AG08395 (cell line): ENCODE measurements at places on chromosomes 7 and 10.

- no peak for DNase-seq
These were observed 101.3 kb upstream of the SKAP2 start for GRCh38 chr7:26965724-26966123.

DNA sequence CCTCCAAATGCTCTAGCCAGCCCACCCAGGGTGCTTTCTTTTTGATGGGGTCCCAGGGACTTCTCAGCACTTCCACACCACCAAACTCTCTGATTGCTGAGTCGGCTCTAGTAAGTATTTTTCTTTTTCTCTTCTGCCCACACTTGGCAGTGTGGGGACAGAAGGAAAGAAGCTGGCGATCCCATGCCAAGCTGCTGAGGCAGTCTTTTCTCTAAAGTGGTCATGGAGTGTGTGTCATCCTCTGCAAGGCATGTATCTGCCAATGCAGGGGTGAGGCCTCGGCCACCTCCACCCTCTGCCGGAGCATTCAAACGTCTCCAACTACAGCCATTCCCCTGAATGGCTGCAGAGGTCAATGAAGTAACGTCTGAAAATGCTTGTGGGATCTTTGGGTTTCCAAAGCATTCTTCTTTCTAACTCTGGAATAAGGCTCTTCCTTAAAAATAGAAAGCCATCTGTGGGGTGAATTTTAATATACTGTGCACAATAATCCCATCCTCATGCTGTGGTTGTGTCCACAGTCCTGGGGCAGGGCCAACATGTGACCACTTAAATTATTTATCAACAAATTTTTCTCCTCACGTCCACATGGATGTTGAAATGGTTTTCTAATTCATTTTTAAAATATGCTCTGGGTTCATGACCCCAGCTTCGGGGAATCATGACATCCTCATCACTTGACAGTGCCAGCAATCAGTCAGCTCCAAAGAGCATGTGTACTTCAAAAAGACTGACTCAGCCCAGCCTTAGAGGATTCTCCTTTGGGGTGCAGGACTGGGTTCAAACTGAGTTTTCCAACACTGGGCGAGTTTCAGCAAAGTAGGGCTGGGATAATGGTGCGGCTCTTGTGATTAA lies 171.3 kb upstream of the ITGB1 start:
- peak; percentile 96 for DNase-seq

DNA sequence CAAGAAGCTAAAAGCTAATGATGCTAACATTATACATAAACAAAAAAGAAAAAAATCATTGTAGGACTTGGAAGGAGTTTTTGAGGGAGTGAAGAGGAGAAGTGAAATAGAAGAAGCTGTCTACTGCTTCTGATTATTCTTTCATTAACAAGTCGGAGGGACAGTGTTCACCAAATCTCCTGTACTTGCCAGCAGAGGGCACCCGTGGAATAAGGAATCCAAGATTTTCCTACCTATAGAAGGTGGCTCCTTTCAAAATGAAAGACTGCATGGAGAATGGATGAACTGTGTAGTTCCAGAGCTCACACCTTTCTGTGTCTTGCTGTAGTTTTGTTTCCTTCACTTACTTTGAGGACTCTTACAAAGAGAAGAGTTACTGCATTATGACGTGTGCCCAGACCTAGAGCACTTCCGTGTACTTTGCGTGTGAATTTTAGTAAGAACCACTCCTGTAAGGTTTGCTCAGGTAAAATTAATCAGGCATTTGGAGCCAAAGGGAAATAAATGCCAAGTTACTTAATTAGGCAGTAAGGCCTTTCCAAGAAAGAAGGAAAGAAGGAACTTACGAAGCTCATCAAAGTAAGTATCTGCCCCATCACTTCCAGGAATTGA lies 145.1 kb downstream of the SEMA3D start:
- peak; percentile 47 for DNase-seq

DNA sequence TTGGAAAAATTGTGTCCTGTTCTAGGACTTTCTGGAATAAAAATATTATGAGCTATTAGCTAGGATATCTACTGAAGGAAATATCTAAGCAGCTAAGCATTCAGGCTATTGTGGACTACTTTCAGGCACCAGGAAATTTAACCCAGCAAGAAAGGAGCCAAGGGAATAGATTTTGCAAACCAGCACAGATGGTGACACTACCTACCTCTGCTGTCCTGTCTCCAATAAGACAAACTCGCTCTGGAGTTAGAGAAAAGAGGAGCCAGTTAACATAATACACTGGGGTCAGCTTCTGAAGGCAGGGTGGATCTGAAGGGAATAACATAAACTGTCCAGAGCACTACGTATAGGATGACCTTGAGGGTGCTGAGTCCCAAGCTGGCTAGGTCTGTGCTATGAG lies 223.7 kb upstream of the PRSS58 start:
- peak; percentile 20 for DNase-seq

DNA sequence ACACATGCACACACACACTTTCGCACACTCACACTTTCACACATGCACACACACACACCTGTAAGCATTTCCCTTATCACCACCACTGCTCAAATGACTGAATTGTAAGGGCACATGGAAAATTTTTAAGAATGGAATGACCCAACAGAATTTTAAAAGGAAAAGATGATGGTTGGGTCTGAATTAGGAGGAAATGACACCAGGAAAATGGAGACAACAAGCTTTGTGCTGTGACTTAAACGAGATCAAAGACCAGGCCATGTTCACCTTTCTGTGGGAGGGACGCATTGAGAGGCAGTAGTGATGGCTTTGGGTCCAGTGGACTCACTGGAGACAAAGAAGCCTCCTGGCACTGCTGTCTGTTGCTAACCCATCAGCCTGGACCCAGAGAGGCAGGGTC lies 16.7 kb upstream of the C10orf71 start:
- no peak for DNase-seq

GRCh38 chr10:25865267-25865666 lies 68.8 kb upstream of the MYO3A start:
- no peak for DNase-seq

GRCh38 chr7:25835197-25835596 lies 316.8 kb upstream of the NFE2L3 start:
- DNase-seq, result peak; percentile 63

GRCh38 chr10:117540640-117541404 lies 1.7 kb upstream of the EMX2 start:
- no peak for DNase-seq

GRCh38 chr7:32957326-32958045 lies at the start of gene FKBP9:
Gene FKBP9 (plus strand): TSS chr7:32957440. CDS start chr7:32957574, 134 bp downstream.
- peak; percentile 97 for DNase-seq

- no peak for DNase-seq
These were observed 44.3 kb upstream of the EIF4H start for GRCh38 chr7:74129887-74130286.

GRCh38 chr10:111081595-111081994 lies 4.8 kb downstream of the ADRA2A start:
- no peak for DNase-seq

DNA sequence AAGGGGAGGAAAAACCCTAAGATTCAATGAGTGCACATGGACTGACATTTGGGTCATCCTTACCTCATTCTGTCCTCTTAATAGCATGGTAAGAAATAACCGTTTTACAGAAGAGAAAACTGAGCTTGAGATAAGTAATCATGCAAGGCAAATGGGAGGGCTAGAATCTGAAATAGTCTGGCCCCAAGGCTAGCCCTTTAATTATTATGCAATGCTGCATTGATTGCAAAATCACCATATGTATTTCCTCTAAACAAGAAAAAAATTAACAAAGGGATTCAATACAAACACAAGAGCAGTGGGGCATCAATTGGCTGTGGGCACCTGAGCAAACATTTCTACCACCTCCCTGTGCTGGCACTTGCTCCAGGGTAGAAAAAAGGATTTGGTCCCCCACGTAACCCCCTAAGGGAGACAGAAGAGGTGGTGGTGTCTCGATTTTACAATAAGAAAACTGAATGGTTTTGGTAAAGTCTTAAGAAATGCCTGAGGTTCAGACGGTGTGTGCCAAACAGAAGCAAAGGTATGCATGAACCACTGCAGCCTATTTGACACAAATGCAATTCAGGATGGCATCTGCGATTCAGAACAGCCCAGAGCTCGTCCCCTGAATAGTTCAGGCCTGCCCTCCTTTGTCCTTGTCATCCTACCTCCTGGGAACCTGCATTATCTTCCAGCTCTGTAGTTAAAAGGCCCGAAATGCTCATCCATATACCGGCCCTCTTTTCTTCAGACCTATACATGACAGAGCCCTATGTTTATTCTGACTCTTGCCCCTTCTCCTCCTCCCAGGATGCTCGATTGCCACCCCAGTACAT lies 23.6 kb downstream of the PIP4K2A start:
- no peak for DNase-seq

- DNase-seq, result no peak
These were observed 135.1 kb downstream of the SKAP2 start for GRCh38 chr7:26729150-26729775.

DNA sequence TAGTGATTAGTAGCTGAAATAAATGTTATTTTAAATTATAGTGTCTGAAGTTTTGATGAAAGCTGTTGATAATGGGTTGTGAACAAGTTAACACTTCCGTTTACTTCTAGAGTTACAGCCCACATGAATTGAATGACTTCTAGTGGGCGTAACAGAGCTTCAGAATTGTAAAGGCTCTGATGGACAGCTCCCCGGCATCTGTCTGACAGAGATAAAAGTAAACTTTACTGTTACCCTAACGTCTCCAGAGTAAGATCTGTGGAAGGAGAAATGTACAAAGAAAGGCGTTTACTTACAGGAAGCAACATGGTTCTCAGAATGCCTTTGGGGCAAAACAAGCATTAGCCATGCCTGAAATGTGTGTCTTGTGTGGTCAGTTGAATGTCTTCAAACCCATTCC lies 124.4 kb downstream of the ADARB2 start:
- DNase-seq, result no peak

GRCh38 chr7:52447581-52448180 lies 587.8 kb upstream of the POM121L12 start:
- no peak for DNase-seq

DNA sequence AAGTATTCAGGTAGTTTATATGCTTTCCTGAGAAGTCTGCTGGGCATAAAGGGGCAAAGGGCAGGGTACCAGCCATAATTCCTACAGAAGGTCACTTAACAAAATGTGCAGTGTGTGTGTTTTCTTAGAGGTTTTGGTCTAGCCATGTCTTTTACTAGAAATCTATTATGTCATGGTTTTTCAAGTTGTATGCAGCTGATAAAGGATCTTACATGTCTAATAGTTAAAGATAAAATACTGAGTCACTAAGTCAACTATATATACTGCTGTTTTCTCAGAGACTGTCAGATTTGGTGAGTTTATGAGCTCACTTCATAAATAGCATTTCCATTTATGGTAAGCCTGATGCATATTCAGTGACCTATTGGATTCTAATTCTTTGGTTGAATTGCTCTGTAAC lies 7.7 kb downstream of the CASP2 start:
- DNase-seq, result no peak

- DNase-seq, result no peak
These were observed 507.4 kb upstream of the COBL start for GRCh38 chr7:51824050-51824449.

GRCh38 chr10:93437946-93438612 lies 44.1 kb downstream of the MYOF start:
- DNase-seq, result peak; percentile 18

DNA sequence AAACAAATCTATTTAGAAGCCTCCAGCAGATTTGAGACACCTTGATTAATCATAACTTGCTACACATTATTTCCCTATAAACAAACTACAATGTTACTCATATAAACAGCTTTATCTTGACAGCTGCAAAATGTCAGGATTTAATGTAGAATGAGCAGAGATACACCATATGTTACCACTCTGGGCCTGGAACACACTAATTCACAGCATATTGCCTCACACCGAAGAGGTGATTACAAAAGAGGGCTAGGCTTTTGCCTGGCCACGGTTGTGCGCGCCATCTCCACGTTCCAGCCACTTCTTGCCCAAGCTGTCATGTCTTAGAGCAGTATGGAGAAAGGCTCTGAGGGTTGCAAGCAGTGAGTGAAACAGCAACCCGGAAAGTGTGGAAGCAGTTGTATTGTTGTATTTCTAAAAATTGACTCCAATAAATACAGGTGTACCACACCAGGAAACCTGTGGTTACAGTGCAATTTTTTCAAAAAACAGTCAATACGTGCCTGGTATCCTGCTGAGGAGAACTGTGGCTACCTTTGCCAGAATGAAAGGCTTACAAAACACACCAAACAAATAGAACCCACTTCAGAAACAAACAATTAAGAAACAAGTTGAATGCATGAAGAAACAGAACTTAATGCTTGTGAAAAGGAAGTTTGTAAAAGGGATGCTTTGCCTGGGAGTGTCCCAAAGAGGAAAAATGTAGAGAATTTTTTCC lies 498.1 kb downstream of the PLXNA4 start:
- DNase-seq, result no peak

DNA sequence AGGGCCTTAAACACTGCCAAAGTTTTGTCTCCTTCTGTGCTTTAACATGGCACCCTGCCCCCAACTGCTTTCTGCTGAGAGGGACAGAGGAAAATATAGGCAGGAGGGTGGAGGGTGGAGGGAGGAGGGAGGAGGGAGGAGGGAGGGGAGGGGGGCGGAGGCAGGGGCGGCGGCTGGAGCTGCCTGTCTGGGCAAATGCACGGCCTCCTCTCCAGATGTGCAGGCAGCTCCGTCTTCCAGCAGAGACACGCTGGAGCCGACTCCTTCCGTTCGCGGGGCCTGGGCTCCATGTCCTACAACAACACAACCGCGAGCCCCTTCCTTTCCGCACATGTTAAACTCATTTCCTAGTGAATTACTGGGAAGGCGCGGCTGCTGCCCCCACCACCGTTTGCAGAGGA lies 14.2 kb downstream of the EBF3 start:
- DNase-seq, result peak; percentile 75

DNA sequence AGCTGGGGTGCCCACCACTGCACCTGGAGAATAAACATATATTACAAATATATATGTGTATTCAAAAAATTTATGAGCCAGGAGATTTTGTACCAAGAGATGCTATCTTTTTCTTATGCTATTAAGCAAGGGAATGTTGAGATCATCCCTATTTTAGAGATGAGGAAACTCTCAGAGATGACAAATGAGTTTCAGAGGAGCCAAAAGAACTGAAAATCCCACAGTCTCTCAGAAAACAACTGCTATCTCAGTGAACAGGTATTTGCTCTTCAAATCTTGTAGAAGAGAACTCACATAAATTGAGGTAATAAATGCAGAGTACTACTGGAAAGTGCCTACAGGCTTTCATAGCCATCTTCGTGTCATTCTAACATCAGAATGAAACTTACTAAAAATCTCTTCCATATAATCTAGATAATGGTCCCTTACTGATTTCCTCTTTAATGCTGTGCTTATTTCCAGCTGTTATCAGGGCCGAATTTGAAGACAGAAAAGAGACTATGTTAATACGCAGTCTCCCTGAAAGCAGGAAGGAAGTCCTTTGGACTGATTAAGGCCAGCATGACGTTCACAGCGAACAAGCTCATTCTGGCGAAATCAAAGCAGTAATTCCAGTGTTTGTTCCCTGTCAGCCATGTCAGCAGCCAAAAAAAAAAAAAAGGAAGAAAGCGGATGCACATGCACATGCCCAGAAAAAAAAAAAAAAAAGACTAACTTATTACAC lies 29.4 kb upstream of the ANAPC16 start:
- DNase-seq, result peak; percentile 51

- no peak for DNase-seq
These were observed 310.1 kb upstream of the SORCS1 start for GRCh38 chr10:107474650-107475049.
